MM.1S (cell line): ENCODE measurements at places on chromosomes 5 and 9.

DNA sequence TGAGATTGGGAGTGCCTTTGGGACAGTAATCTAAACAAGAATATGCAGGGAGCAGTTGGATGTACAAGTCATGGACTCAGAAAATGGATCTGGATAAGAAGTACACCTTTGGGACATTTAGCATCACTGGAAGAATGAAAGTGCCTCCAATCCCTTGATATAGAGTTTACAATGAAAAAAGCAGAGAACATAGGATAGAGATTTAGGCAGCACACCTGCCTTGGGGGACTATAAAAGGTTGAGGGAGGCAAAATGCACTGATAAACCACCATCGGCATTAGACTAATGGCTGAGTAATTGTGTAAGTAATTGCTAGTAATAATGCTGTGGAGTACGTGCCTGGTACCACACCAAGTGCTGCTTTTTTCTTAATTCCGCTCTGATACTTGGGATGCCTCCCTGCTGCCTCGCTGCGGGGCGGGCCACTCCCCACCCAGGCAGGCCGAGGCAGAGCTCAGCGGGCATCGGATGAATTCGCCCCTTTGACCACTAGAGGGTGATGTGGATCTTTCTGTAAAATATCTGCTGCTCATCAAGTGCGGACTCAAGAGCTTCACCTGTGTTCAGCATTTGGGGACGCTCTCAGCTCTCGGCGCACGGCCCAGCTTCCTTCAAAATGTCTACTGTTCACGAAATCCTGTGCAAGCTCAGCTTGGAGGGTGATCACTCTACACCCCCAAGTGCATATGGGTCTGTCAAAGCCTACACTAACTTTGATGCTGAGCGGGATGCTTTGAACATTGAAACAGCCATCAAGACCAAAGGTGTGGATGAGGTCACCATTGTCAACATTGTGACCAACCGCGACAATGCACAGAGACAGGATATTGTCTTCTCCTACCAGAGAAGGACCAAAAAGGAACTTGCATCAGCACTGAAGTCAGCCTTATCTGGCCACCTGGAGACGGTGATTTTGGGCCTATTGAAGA, 99.9 kb downstream of the ANKRD18B start:
- peak; percentile 82 for DNase-seq

GRCh38 chr9:6133346-6134063, 82.1 kb upstream of the IL33 start:
- peak; percentile 78 for DNase-seq

DNA sequence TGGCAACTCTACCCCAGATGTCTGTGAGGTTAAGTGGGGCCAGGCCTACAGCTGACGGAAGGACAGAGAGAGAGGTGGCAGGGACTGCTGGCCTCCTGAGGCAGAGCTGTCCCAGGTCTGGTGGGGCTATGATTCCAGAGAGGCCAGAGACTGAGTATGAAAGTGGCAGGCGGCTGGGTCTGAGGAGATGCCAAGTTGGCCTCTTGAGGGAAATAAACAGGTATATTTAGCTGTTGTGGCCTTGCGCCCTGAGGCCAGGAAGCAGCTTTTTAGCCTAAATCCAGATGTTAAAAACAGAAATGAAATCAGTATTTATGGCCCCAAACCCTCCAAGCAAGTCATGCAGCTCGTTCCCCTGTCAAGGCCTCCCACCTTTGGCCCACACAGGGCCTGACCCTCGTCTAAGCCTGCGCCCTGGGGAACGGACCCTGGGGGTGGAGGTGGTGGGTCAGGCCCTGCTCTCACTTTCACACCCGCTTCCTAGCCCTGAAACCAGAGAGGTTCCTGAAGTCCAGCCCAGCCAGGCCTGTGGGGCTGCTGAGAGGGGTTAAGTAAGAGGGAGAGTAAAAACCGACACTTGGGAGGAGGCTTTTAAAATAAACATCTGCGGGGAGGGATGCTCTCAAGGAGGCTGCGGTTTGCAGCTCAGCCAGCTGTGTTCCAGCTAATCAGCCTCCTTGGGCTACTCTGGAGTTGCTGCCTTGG, 18.7 kb downstream of the PCDHGC5 start:
- DNase-seq = peak; percentile 46

GRCh38 chr9:111440226-111440625, 44.0 kb downstream of the ECPAS start:
- DNase-seq = no peak

DNA sequence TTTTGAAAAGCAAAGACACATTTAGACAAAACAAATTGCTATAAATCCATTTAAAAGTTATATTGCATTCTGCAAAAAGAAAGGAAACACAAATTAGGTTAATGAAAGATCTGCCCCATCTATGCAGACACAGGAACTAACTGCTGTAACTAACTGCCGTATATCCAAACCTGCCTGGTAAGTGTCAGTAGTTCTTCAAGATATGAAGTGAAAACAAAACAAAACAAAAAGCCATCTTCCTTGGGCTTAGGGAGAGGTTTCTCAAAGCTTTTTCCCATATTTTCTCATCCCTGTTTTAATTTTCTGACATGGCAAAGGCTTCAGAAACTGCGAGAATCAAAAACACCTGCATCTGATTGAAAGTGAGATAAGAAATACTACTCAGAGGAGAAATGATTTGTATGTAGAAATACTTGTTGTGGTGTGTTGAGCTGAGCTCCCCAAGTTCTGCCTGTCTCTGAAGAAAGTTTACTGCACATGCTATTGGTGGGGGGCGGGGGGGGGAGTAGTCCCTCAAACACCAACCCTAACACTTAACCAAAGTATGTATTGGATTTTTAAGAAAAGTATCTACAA, 750.5 kb downstream of the PTPRD start:
- DNase-seq = no peak

DNA sequence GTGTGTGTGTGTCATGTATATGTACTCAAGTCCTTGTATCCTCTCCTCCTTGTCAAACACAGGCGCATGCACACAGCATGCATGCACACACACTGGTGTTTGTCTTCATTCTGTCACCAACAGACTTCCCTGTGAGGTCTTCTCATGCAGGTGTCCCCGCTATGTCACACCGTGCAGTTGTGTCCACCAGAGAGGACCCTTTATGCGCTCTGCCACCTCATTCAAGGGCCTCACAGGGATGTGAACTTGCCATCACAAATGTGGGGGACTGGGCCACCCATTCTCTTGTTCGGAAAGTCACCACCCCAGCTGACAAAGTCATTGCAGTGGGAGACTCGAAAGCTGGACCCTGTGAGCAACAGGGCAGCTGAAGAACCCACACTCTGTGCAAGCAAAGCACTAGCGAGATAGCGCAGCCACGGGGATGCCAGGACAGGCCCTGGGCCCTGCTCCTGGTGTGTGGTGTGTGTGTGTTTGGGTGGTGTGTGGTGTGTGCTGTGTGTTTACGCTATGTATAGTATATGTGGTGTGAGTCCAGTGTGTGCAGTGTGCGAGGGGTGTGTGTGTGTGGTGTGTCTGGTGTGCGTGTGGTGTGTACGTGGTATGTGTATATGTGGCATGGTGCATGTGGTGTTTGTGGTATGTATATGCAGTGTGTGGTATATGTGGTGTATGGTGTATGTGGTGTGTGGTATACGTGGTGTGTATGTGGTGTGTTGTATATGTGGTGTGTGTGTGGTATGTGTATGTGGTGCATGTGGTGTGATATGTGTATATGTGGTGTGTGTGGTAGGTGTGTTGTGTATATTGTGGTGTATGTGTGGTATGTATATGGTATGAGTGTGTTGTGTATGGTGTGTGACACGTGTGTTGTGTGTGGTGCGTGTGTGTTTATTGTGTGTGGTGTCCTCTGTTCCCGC, 30.9 kb upstream of the NXNL2 start:
- DNase-seq = no peak

DNA sequence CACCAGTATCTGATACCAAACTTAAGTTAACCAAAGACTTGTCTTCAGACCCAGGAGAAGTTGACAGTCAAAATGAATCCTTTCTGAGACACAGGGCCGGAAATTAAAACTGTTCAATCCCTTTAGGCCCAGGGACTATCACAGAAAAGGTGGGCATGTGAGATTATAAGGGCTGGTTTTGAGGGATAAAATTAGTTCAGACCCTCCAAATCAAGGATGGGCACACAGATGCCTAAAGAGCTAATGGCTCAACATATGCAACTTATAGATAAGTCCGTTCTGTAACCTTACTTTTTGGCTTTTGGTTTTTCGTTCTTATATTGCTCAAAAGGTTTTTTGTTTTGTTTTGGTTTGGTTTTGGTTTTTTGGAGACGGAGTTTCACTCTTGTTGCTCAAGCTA, 129.6 kb upstream of the ABCA1 start:
- DNase-seq = no peak

- DNase-seq = no peak
Measured at GRCh38 chr5:14234204-14234603, 91.1 kb downstream of the TRIO start.

DNA sequence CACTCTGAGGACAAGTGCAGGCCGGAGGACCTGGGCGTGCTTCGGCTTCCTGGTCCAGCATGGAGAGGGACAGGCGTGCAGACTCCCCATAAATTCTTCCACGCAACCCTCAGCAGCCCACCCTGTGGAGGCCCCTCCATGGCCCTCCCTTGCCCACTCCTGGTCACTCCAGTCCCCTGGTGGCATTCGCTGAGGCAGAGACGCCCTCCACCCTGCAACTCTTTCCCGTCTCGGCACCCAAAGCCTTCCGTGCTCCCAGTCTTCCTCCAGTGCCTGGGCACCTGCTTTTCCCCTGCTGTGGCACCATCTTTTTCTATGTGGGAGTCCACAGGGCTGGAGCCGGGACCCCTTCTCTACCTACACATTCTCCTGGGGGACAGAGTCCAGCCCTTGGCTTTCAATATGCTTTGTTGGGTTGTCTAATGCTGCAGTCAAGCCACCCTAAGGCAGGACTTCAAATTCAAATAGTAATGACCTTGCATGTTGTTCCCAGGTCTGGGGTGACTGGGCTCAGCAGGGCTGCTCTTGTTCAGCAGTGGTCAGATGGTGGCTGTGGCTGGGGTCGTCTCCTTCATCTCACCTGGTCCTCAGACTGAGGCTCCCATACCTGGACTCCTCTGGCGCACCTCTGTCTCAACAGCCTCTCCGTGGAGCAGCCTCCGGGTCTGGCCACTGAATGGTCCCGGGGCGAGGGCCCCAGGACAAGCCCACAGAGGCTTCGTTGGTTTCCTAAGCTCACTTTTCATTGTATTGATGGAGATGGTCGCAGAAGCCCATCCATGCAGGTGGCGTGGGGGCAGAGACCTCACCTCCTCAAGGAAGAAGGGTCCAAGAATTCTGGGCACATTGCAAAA, 15.2 kb downstream of the MRPL36 start:
- DNase-seq = no peak

- no peak for DNase-seq
Measured at GRCh38 chr5:36885149-36885548, 8.6 kb downstream of the NIPBL start.

GRCh38 chr9:35001803-35002502, 12.4 kb downstream of the DNAJB5 start:
- no peak for DNase-seq

DNA sequence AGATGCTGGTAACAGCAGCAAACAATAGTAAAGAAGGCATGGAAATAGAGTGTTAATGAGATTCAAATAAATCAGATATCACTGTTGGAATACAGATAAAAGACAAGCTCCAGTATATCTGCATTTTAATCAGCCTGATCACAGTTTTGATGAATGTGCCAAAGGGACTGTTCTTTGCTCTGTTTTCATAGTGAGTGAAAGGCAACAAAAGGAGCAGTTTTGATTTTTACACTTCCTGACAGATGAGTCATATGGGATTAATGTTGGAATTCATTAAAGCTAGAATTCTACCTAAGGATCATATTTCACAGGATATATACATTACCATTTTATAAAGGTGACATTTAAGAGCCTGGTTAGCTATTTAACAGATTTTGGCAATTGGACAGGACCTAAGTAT, 743.3 kb upstream of the PTPRD start:
- no peak for DNase-seq

- no peak for DNase-seq
Measured at GRCh38 chr5:122187426-122187825, 58.1 kb downstream of the ZNF474 start.

GRCh38 chr9:121574774-121575519, 75.3 kb upstream of the GGTA1 start:
- DNase-seq = no peak

DNA sequence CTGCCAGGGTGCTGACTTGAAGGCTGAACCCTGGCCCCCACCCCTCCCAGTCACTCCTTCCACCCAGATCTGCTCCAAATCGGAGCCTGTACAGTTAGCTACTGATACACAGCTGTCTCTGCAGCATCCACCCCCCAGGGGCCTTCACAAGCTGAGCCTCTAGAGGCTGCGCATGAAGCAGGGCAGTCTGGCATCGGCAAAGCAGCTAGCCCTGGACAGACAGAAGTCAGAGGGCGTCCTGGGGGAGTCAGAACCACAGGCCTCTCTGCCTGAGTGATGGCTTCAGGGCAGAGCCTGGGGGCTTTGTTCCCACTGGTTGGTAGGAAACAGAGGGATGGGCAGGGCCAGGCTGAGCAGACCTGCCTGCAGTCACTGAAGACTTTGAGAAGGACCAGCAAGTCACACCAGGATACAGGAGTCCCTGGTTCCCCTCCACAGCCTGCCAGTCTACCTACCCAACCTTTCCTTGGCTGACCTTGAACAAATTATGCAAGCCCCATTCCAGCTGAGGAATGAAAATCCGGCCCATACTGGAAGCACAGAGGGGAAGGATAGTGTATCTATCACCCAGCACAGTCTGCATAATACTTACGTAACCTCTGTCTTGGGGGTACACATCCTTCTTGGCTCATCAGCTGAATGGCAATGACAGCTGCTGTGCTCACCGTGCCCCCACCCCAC, 8.8 kb downstream of the VDAC1 start:
- DNase-seq = no peak

GRCh38 chr9:98351370-98351769, 95.9 kb upstream of the TBC1D2 start:
- no peak for DNase-seq

DNA sequence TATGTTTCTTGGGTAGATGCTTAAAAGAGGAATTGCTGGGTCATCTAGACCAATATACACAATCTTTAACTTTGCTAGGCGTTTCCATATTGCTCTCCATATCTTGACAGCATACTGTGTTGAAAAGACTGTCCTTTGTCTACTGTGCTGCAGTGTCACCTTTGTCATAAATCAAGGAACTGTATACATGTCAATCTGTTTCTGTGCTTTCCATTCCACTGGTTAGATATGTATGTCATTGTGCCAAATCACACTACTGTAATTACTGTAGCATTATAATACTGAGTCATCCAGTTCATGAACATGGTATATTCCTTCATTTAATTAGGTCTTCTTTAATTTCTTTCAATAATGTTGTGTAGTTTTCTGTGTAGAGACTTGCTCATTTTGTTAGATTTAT, 149.7 kb upstream of the RASGRF2 start:
- no peak for DNase-seq

DNA sequence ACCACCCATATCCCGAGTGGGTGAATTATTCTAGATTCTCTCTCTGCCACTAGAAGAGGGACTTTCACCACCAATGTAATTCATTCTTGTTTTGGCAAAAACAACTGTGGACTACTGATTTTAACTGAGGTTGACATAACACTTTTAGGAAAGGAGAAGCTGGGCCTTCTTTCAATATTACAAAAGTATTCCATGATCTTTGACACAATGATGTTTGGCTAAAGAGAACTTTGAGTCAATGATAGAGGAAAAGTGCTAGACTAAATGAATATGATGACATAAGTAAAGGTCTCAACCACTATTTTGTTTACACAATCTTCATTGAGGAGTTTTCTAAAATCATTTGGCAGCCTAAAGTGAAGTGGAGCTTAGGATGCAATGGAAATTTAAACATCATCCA, 336.9 kb upstream of the PDE4D start:
- DNase-seq = no peak
